ENCODE measurements at places on chromosomes 6 and 20. TPM values are rescaled to one million over a fixed set of nuclear protein-coding genes. Genes with fewer than 3 reads are reported as not detected.

The C20orf173 gene
- total RNA-seq = not detected

The FGD2 gene
- total RNA-seq = 45.7 TPM

The FAM162B gene
- total RNA-seq = not detected

The TXLNB gene
- 12.4 TPM for total RNA-seq

The MOXD1 gene
- 0.74 TPM for total RNA-seq

The RNF146 gene
- 26.3 TPM for total RNA-seq

The BMP2 gene
- total RNA-seq = not detected

The THEMIS gene
- total RNA-seq = not detected

The ISM1 gene
- total RNA-seq = not detected

The BLTP3A gene
- 23.3 TPM for total RNA-seq

The ZC3H12D gene
- total RNA-seq = 14.8 TPM

The SEL1L2 gene
- total RNA-seq = not detected

The MRPL14 gene
- 51.3 TPM for total RNA-seq

The ADGRB3 gene
- not detected for total RNA-seq

The SLC17A4 gene
- total RNA-seq = not detected

The ASF1A gene
- total RNA-seq = 46.8 TPM

Measured in OCI-LY7 (cell line).